ENCODE measurements at places on chromosomes 12 and 14.

DNA sequence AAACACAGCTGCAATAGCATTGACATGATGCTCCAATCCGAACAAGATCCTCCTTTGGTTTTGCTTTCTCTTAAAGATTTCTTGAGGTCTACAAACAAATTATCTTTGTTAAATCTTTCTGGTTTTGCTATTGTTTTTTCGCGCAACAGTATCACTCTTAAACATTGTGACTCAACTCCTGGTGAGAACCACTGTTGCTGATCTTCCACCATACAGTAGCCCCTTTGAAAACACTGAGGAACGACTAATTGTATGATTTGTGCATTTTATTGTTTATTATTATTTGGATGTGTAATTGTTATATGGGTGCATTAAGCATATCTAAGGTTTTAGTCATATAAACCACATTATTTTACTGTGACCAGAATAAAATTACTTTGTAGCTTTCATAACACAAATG lies 282.8 kb downstream of the EGLN3 start:
- DNase-seq = no peak

DNA sequence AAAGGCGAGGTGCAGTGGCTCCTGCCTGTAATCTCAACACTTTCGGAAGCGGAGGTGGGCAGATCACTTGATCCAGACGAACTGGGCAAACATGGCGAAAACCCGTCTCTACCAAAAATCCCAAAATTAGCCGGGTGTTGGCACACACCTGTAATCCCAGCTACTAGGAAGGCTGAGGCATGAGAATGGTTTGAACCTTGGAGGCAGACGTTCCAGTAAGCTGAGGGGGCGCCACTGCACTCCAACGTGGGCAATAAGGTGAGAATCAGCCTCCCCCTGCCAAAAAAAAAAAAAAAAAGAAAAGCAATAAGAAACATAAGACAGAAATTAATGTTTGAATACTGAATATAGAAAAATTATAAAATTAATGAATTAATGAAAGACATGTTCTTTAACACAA lies 928.7 kb downstream of the LRFN5 start:
- DNase-seq = no peak

GRCh38 chr12:120412421-120412820 lies 25.5 kb upstream of the COX6A1 start:
- DNase-seq = no peak

DNA sequence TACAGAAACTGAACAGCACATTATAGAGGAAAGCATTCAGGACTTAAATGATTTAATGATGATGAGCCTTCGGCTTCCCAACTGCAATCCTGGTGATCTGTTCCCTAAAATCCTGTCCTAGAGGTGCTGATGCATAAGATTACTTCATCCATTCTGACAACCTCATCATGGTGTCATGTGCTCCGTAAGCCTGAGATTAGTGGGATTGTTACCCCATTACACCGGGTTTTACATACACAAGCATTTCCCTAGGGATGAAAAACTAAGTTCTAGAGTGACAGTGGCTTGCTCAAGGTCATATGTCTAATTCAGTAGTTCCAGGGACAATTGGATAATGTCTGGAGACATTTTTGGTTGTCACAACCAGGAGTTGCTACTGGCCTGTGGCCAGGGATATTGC lies 2.5 kb upstream of the RNASE13 start:
- DNase-seq = no peak

GRCh38 chr14:23360496-23360895 lies 4.5 kb downstream of the EFS start:
- no peak for DNase-seq

- no peak for DNase-seq
Observed at GRCh38 chr12:103881261-103881660, 40.2 kb upstream of the NT5DC3 start.

- no peak for DNase-seq
Observed at GRCh38 chr14:36767603-36768281, 106.1 kb downstream of the PAX9 start.

DNA sequence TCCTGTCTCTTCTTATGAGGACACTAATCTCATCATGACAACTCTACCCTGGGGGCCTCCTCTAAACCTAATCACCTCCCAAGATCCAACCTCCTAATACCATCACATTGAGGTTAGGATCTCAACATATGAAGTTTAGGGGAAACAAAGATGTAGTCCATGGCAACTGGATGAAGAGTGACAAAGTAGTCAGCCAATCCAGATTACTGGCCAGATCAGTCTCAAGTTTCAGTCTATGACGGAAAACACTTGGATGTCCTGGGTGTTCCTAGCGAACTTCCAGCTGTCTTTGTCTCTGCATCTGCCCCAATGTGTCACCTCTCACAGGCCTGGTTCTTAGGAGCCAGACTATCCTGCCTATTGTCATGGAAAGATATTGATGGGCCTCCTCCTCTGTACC lies 630.8 kb downstream of the AACS start:
- no peak for DNase-seq

- DNase-seq = no peak
Observed at GRCh38 chr14:103626146-103626850, 2.7 kb upstream of the KLC1 start.

DNA sequence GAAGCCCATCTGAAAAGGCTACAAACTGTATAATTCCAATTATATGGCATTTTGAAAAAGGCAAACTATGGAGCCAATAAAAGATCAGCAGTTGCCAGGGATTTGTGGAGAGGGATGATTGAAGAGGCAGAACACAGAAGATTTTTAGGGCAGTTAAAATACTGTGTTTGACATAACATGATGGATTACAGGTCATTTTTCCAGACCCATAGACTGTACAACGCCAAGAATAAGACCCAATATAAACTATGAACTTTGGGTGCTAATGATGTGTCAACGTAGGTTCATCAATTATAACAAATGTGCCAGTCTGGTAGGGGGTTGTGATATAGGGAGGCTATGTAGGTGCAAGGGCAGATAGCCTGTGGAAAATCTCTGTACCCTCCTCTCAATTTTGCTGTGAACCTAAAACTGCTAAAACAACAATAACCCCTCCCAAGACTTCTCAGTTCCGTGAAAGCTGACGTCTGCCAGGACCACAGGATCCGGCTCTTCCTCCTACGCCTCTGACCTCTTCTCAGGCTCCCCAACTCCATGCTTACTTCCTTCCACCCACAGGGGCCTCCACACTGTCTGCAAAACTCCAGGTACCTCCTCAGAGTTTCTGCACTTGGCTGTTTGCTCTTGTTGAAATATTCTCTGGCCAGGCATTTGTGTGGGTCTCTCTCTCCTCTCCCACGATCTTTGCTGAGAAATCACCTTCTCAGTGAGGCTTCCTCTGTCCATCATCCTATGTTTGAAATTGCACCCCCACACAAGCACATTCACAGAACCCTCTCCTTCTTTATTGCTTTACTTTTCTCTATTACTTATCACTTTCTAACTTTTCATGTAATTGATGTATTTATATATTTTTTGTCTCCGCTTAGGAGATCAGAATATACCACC lies 131.4 kb downstream of the BBS10 start:
- no peak for DNase-seq

GRCh38 chr12:52850681-52851080 lies 1.9 kb upstream of the KRT78 start:
- DNase-seq = no peak

DNA sequence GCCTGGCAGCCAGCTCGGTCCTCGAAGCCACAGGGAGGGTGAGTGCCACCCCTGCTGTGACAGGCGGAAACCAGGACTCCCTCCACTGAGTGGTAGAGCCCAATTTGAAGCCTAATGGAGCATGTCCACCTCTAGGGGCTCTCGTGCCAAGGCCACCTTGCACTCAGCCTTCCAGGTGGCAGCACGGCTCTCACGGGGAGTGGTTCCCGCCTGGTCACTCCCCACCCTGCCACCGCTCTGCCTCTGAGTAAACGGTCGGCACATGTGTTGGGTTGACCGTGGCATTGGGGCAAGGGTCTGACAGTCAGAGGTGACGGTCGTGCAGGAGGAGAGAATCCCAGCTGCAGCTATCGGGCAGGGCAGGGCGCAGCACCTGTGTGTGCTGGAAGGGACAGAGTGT lies 34.8 kb downstream of the IL31 start:
- no peak for DNase-seq

- DNase-seq = no peak
Observed at GRCh38 chr14:22432348-22432976, 156.6 kb downstream of the DAD1 start.

DNA sequence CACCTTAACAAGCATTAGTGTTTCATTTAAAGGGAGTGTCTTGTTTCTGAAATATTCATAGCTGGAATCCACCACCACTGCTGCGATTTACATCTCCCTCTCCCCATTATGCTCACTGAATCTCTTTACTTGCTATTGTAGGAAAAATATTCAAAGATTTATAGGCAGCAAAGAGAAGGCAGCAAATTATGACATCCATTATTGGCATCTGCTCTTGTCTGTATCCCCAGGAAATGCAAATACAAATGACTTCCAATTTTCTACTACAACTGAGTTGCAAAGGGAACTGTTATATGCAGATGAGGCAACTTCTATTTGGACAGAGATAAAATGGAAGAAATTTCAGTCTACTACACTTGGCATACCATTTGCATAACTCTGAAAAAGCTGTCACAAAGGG lies 88.4 kb upstream of the PRKD1 start:
- DNase-seq = no peak

DNA sequence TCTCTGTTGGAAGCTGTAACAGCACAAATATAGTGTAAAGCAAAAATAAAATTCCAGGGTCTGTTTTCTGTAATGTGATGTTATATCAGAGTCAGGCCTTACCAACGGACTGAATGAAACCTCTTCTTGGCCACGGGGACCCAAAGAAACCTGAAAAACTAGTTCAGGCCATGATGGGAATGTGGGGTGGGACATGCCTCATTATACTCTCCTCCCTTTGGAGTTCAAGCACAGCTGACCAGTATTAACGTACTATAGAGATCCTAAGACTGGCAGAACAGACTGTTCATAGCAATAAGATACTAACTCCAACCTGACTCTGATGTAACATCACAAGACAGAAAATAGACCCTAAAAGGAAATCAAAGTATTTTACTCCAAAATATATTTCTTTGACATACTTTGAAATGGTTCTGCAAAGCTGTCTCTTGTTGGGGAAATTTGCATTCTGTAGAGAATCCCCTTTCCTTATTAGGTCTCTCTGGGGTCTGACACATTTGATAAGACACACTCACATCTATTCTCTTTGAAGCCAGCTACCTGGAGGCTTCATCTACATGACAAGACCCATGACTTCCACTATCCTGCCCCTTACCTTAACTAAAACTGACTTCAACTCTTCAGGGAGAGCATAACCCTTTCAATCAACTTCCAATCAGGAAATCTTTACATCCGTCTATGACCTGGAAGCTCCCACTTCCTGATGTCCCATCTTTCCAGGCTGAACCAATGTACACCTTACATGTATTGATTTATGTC lies 444.6 kb downstream of the SOX5 start:
- DNase-seq = no peak

- DNase-seq = no peak
Observed at GRCh38 chr12:125194987-125195386, 129.8 kb downstream of the AACS start.

DNA sequence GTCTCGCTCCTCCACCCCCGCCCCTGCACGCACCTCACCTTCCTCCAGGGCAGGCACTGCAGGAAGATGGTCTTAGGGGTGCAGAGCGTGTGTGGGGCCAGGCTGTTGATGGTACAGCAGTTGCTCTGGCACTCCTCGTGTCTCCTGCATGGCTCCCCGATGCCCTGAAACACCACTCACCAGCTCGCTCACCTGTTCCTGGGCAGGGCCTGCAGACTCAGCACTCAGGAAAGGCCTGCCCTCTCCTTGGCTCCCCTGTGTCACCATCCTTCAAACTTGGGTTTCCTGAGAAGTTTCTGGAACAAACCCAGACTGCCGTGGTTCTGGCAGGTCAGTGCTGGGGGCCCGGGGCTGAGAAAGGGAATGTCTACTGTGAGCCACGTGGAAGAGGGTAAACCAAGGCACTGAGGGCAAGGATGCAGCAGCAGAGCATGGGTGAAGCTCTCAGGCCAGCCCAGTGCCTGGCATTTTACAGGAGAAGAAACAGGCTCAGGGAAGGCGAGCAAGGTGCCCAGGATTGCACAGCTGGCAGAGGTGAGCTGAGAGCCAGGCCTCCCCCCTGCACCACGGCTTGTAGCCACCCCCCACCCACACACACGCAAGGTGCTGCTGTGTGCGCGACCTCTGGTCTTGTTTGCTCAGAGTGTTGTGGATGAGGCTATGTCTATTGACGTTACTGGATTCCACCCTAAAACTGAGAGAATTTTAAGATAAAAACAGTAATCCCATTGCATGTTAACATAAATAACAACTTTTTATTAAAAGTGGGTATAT lies 5.5 kb downstream of the LRCOL1 start:
- no peak for DNase-seq

GRCh38 chr12:118290130-118290529 lies 82.6 kb downstream of the TAOK3 start:
- DNase-seq = no peak

DNA sequence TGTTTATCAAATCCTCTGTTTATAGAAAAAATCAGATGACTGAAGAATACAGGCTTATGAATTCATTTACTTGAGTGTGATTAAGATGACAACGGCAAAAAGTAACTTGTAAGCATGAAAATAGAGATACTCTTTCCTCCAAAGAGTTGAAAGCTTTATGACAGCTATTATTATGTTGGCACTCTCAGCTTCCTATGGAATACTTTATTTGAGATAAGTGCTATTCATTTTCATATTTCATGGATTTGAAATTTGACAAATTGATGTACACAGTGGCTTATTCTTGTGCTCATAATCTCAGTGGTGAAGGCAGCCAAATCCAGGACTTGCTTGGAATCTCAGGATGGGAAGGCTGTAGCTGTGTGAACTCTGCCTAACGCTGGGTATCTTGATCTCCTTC lies 991.6 kb downstream of the GALC start:
- DNase-seq = no peak

- DNase-seq = no peak
Observed at GRCh38 chr12:1217191-1217949, 226.3 kb downstream of the ERC1 start.

GRCh38 chr14:61703342-61704129 lies 8.2 kb downstream of the HIF1A start:
- DNase-seq = no peak

DNA sequence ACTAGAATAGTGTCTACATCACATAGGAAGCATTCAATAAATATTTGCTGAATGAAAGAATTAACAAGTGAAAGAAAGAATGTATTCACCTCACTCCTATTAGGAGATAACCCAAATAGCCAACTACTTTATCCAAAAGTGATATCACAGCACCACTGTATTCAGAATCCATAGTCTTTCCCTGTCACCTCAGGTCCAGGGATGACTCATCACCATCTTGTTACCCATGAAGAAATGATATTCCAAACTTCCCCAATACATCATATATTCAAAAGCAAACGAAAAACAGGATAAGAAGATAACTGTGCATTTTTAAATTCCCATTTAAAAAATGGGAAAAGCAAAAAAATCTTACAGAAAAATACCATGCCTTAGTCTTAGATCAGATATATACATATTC lies 39.1 kb downstream of the TXNDC16 start:
- no peak for DNase-seq

- DNase-seq = no peak
Observed at GRCh38 chr14:77645520-77646230, 29.2 kb upstream of the SPTLC2 start.

- DNase-seq = no peak
Observed at GRCh38 chr14:75811872-75812499, 150.9 kb downstream of the TTLL5 start.
